ENCODE measurements at places on chromosomes 5 and 9.

- DNase-seq: no peak
These were observed at the start of gene GRIN1 for GRCh38 chr9:137138722-137139467. GRIN1 (plus strand) TSS chr9:137139154; CDS start chr9:137139487, 333 bp downstream.

DNA sequence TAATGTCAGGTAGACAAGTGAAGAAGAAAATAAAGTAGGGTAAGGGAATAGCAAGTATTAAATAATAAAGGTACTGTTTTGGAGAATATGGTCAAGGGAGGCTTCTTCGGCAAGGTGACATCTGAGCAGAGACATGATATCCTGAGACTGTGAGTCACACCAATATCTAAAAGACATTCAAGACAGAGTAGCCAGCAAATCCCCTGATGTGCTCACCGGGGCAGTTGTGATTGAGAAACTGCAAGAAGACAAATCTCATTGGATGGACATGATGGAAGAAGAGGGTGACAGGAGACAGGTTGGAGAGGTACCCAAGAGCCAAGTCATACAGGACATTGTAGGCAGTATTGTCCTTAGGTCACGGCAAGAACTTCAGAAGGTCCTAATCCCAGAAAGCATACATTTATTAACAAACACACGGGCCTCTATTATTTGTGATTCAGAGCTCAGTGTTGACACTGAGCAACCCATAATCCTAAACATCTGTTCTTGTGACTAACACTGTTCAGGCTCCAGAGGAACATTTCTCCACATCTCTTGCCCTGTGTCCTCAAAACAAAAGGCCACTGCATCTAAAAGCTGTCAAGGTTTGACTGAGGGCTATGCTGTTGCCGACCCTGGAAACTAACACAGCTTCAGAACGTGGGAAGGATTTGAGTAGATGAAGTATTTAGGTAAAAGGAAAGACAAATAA, 258.7 kb upstream of the CLINT1 start:
- no peak for DNase-seq

DNA sequence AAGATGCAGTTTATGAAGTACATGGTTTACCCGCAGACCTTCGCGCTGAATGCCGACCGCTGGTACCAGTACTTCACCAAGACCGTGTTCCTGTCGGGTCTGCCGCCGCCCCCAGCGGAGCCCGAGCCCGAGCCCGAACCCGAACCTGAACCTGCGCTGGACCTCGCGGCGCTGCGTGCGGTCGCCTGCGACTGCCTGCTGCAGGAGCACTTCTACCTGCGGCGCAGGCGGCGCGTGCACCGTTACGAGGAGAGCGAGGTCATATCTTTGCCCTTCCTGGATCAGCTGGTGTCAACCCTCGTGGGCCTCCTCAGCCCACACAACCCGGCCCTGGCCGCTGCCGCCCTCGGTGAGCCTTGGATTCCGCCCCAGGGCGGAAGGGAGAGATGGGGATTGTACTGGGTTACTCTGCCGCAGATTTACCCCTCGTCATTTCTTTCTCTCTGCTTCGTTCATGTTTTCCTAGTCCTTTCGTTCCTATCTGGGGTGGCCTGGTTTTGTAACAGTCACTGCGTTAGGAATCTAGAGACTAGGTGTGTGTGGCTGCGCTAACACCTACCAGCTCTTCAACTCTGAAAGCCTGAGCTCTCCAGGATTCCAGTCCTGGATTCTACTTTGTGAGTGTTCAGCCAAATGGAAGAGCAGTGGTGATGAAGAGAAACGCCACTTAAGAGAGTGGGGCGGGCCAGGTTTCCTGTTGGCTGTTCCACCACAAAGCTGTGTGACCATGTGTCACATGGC, 638 bp downstream of the MRPS30 start:
- DNase-seq: peak; percentile 14

DNA sequence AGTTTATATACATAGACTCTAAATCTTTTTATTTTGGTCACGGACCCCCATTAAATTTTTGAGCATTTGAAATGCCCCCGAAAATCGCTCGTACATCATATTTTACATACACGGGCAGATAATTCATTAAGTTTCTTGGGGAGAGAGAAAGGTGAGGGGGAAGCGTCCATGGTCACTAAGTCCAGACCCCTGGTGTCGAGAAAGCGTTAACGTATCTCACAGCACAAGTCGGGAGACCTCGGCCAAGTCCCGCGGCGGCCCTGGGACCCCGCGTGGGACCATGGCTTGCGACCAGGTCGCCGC, 794 bp downstream of the PTBP3 start:
- DNase-seq: no peak

DNA sequence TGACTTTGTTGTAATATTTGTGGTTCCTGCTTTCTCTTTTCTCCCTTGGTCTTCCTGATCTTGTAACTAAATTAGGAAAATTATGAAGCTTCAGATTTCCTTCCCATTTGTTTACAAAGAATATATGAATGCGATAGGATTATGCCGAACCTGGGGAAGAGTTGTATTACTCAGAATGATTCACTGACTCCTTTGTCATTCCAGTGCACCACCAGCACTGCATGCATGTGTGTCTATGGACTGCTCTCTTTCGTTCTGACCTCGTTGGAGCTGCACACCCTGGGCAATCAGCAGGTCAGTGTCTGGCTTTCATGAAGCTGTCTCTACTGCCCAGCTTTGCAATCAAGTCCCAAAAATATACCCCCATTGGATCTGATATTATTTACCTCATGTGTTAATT, 25.5 kb downstream of the NUP188 start:
- no peak for DNase-seq

- DNase-seq: no peak
These were observed 761 bp upstream of the DNAJC25 start for GRCh38 chr9:111630182-111630963.

- DNase-seq: no peak
These were observed 21.3 kb downstream of the WNK2 start for GRCh38 chr9:93205045-93205768.

DNA sequence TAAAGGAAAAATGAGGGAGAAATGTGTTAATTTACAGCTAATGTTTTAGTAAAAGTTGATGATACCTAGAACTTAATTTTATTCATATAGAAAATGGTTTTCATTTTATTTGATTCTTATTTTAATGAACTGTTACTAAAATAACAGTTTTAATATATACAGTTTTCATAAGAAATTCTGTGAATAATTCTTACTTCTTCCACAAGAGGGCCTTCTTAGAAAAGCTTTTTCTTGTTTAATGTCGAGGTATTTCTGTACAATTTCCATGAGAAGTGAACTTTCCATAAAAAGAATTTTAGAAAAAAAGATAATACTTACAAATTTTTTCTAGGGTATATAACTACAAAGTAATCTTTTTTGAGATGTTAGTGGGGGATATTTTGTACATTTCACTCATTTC, 73.9 kb downstream of the KLF9 start:
- no peak for DNase-seq

GRCh38 chr9:86408121-86408520, 53.9 kb upstream of the TUT7 start:
- DNase-seq: no peak

GRCh38 chr5:38825494-38825893, 20.3 kb upstream of the OSMR start:
- no peak for DNase-seq

DNA sequence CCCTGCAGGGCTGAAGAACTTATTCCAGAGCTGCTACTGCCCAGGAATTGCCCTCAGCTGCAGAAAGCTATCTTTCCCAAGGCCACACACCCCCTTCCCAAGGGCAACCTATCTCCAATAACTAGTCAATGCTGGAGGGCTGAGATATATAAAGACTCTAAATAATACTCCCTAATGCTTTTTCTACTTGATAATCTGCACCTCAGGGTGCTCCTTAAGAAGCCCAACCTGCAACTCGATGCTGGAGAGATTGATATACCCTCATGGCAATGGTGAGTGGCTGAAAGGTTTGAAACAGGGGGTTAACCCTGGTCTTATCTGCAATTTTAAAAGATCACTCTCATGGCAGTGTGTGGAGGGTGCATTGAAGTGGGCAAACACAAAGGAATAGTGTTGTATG, 142.7 kb upstream of the APC start:
- DNase-seq: no peak

- DNase-seq: no peak
These were observed 247.6 kb downstream of the COX7C start for GRCh38 chr5:86865256-86865785.

DNA sequence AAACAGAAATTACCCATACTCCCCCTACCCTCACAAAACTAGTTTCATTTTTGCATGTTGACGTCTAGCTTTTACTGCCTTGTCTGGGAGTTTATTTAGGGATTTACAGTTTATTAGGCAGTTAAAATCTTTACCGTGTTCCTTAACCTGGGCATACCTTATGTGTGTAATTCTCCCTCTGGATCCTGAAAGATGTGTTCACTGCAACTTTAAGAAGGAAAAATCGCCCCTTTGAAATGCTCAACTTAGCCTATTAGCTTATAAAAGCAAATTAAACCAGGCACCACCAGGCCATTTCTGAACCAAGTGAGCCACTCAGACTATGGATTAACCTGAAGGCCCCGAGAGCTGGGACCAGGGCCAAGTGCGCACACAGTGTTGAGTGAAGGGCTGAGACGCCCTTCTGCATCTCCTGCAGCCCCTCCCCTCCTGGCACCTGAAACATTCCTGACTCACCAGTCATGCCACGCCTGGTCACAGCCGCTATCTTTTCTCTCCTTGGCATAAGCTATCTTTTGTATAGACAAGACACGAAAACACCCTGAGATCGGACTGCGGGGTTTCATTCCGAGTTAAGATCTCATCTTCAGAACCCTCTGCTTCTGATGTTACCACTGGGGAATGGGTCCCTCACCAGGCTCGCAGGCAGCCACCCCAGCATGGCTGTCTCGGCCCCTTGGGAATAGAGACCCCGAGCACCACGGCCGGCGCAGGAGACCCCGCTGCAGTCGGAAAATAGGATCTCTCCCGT, 111.9 kb downstream of the ROR2 start:
- DNase-seq: no peak

Measured in stimulated activated CD8-positive, alpha-beta memory T cell treated with anti-CD3 and anti-CD28 coated beads, Interleukin-15, amount 100 ng/mL, for 4 hours (primary cell).